ENCODE measurements at places on chromosomes 2 and 18.
A peak's percentile ranks its signal among the peaks of the same experiment; 100 is the strongest.

DNA sequence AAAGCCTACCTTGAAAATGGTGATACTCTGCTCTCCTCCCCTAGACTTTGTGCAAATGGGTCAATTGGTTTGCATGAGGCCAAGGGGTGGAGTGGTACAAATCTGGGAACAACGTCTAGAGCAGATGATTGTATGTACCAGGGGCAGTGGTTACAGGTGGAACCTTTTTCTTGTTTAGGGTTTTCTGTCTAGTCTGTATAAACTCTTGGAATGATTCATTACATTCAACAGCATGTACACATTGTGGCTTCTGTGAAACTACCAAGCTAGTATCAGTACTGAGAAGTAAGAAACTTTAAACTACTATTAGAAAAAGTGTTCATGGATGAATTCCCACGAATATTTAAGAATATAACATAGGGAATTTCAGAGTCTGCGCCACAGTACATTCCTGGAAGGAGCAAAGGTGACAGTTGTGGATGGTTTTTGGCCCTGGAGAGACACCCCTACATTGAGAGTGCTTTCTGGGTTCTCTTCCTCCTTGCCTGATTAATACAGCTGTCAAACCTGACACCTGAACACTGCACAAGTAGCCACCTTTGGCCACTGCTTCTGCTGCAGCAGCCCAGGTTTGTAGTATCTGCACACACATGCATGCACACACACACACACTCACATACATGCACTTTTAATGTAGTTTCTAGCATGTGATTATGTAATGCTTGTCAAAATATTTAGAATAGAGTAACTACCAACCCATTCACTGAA, 30.0 kb downstream of the CFAP221 start:
- no peak for DNase-seq

GRCh38 chr18:78920456-78921138, 59.0 kb upstream of the SALL3 start:
- DNase-seq: no peak

DNA sequence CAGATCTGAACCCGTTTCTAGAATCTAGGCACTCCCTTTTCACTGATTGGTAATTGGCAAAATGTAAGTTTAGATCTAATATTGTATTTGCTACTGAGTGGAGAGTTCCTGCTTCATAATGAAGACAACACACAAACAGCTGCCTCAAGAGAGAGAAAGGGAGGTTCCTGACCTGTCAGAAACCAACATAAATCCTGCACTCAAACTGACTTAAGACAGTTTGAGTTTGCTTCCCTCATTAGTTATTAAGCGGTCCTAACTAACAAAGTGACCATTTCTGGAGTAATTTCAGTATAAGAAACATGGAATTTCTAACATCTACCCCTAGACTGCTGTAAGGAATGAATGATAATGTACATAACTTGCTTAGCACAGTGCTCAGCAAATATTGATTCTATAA, 191.2 kb downstream of the METTL4 start:
- DNase-seq: no peak

DNA sequence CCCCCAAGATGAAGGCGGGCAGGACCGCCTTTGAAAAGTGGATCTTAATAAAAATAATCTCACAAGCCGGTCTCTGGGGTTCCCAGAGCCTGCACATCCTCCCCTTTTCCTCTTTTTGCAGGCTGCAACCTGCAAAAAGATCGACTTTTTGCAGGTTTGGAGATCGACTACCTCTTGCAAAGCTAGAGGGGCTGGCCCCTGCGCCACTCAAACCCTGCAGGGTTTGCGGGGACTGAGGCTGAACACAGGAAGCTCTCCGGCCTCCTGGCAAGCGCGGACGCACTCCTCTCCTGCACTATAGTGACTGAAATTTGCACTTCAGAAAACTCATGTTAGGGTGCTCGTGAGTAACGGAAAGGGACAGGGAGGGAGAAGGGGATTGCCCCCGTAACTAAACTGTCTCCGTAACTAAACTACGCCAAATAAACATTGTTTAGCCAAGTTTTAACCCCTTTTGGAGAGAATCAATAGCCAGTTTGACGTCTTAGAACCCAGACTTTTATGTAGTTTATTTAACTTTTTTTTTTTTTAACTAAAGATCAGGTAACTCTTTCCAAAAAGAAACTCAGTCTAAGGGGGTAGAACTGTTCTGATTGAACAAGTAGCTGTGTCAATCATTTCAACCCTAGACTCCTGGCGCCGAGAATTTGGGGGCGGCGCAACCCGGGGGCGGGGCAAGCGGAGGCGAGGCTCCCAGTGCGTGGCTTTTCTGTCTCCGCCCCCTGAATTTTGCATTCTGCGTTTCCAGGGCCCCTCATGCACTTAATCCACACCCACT, 2.5 kb downstream of the IGFBP5 start:
- DNase-seq: peak; percentile 63

DNA sequence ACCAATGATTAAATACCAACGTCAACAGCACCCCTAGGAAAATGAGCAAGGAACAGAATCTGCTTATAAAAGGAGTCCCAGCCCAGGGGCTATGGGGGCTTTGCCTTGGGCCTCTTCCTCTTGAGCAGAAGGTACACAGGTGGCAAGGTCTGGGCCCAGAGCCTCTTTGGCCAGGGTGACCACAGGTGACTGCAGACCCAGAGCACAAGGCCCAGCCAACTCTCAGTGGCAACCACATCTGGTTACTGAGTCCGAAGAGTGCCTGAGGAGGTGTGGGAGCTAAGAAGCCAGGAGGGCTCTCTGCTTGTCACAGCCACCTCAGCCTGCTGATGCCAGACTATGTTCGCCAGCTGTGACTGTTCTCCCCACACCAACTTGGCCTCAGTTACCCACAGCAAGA, 34.3 kb upstream of the CHN1 start:
- DNase-seq: no peak

- DNase-seq: no peak
Measured at GRCh38 chr2:21392649-21393048, 268.9 kb downstream of the TDRD15 start.

DNA sequence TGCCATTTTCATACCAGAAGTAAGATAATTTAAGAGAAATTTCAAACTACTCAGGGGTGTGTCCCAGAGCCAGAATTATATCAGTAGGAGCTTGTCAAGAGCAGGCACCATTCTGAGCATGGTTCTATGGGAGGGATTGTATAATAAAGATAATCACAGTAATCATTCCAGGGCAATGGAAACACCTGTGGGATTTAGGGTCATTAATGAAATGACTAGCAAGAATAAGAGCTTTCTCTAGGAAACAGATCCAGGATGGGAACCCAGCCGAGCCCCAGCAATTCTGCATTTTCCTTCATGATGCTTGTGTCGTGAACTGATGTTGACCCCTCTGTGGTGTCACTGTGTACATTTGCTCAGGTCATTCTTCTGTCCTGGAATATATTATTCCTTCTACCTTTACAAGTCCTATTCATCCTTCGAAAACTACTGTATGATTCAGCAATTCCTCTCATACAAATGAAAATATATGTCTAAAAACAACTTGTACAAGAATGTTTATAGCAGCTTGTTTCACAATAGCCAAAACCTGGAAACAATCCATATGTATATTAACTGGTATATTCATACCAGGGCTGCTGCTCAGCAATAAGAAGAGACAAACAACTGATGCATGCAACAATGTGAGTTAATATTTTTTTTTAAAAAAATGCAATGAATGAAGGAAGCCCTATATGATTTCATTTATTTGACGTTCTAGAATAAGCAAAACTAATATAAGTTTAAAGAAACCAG, 687.8 kb upstream of the KLHL29 start:
- DNase-seq: no peak

Measured in NB4 (cell line).